ENCODE measurements at places on chromosomes 2 and 18.
A peak's percentile ranks its signal among the peaks of the same experiment; 100 is the strongest.

- peak; percentile 7 for DNase-seq
Observed at GRCh38 chr2:239274391-239275043, 126.3 kb downstream of the HDAC4 start.

- DNase-seq = no peak
Observed at GRCh38 chr2:121345887-121346286, 60.9 kb upstream of the TFCP2L1 start.

DNA sequence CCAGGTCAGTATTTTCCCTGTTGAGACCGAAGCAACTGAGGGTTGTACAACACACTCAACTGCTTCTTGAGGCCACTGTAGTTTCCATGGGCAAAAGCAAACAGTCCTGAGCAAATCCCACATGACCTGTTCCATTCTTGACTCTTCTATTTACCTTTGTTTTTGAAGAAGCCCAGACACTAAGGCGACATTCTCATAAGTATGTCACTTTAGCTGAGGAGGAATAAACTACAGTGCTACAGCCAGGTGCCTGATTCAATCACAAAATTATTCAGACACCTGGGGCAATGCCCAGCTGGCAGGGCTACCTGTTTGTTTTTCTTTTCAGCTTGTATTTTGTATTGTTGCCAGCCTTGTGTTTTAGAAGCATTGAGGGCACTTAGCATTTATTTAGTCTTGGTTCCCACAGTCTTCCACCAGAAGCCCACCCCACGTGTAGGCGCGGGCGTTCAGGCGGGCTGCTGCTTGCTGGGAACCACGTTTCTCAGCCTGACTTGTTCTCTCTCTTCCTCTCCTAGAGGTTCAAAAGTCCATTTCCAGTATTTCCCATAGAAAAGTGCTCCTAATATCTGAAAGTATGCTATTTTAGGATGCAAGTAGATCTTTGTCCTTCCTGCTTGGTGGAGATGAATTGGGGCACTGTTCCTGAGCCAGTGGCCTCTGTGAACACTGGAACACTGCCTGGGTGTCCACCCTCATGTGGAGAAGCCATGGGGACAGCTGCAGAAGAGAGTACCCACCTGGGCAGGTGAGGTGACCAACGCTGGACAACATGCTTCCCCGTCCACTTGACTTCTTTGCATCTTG, 99.0 kb upstream of the COPS8 start:
- DNase-seq = no peak

DNA sequence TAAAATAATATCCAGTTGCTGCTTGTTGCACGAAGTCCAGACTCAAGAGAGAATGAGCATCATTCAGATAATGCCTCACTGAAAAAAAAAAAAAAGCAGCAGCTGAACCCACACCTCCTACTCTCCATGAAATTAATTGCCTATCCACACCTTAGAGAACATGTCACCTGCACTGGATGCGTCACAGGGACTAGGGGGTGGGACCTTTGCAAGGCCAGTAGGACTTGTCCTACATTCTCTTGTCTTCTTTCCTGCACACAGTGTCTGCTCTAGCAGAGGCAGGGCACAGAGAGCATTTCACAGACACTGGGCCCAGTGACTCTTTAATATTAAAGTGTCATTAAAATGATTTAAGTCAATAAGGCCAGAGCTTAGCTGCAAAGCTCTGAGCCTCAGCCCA, at the start of gene ABCA12:
Gene ABCA12, minus strand, starts transcription at position 148 of the 400 bp plus-strand sequence. CDS start 418 bp downstream, outside the sequence.
- no peak for DNase-seq

GRCh38 chr2:9336241-9336575, 87.1 kb downstream of the ITGB1BP1 start:
- DNase-seq = no peak

DNA sequence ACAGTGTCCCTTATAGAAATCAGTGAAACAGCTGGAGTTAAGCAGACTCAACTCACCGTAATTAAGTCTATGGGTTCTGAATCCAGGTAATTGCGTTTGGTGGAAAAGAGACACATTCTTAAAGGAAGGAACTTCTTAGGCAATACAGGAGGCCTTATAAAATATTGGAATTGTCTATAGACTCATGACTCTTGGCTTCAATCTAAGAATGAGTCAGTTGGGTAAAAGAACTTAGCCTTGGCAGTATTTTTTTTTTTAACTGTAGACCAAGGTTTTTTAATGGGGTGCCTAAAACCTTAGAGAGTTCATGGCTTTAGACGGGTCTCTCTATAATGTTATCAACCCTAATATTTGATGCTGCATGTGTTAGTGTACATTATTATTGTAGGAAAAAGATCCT, 47.6 kb downstream of the CCDC85A start:
- DNase-seq = no peak
